Stimulated activated CD8-positive, alpha-beta memory T cell treated with anti-CD3 and anti-CD28 coated beads, Interleukin-4, amount 100 ng/mL, for 4 hours (primary cell): ENCODE measurements at places on chromosomes 16 and 17.
A peak's percentile ranks its signal among the peaks of the same experiment; 100 is the strongest.

DNA sequence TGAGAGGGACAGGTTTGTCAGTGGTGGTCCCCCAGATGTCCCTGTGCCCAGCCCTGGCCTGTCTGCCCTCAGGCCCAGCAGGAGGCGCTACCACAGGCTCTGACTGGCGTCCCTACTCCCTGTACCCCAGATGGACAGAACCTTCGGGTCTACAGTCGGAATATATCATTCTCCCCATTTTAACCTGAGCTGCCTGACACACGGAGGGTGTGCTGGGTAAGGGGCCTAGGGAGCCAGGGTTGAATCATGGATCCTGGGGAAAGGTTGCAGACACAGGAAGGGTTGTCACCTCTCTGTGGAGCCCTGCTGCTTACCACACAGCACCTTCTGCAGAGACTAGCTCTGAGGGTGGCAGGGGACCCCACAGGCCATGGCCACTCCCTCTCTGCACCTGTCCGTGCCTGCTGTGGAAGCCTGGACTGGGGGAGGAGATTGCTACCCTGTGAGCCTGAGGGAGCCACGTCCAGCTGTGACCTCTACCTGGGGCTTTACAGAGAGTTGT lies 162.2 kb upstream of the ZNF267 start:
- DNase-seq: no peak

DNA sequence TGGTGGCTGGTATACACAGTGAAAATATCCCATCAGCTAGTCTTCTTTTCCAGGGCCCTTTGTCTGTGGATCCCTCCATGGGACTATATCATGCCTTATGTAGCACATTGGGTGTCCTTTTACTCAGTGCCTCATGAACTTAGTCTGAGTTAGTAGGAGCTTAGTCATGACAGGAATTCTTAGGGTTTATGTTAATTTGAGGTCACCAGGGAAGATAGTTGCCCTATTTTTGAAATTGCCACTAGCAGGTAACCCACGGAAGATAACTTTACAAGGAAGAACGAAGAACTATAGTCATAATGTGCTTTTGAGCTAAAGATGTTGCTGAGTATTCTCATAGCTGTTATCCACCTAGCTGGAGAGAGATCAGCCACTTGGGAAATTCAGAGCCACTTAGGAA lies 14.8 kb upstream of the PLK1 start:
- no peak for DNase-seq

GRCh38 chr16:72974142-72974769 lies 73.7 kb downstream of the ZFHX3 start:
- no peak for DNase-seq

DNA sequence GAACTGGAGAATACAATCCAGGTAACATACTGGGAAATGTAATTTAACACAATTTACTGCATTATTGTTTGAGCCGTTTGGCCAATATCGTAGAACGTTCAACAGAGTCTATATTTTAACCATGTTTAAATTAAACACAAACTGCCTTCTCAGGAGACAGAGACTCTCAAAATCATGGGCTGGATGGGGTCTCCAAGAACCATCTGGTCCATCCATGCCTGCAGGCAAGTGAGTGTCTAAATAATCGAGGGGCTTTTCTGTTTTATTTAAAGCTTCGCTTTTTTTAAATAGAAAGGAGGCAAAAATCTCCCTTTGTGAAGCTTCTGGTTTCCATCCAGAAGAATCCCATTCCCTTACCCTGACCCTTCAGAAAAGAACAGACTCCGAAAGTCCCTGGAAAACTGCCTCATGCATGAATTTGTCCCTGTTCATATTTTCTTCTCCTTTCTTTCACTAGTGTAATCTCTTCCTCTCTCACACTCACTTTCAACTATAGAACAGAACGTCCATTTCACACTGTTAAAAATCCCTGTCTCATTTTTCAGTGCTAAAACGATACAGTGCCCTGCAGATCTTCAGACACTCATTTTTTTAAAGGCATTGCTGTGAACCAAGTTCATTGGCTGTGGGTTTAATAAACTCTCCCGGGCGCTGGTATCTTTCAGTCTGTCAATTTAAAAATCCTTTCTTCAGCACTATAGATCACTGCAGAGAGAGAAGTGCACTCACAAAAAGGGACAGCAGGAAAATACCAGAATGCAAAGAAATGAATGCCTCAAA lies 111.4 kb upstream of the TOM1L1 start:
- DNase-seq: no peak

DNA sequence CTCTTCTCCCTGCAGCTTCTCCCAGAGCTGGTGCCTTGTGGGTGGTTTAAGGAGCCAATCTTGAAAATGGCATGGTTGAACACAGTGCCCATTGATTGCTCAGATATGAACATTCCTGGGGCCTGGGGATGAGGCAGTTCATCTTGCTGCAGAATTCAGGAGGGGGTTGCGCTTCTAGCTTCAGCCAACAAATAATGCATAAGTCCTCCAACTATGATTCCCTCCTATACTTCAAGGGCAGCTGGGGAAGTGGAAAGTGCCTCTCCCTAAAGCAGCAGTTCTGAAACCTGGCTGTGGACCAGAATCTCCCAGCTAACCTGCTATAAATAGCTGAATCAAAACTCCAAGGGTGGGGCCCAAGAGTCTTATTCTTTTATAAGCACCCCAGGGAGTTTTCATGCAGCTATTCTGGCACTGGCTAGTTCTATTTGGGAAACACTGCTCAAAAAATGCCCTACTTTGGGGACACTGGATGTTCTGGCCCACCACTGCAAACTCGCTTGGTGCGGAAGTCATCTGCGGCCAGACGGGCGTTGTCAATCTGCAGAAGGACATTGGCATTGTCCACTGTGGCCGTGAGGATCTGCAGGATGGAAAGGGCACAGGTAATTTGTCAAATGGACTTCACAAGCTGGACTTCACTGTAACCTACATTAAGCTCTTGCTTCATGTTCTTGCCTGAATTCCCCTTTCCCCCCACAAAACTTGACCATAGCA lies 130.3 kb downstream of the CCDC144A start:
- DNase-seq: no peak

DNA sequence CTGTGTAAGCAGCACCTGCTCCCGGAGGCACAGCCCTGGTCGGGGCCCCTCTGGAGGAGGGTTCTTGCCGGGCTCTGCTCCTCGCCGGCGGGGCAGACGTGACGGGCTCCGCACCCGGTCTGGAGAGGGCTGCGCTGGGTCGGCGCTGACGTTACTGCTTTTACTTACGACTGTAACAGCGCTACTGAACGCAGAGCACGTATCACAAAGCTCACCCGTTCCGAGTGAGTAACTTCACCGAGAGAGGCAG lies 1.3 kb upstream of the RAB40C start:
- DNase-seq: peak; percentile 37

DNA sequence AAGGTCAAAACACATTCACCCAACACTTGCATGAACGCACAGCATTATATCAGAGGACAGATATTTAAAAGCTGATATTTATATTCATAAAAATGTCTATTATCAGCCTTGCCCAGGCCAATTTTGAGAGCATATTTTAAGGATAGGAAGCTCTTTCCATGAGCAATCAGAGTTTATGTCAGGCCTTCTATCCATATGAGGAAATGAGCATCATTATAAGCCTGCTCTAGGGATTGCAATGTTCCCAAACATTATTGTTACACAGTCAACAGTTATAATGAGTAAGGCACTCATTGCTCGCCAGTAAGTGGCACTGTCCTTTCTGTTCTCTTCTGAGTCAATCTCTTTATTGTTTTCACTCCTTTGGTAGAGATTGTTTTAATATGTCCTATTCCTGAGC lies 37.7 kb upstream of the DYNLRB2 start:
- no peak for DNase-seq

DNA sequence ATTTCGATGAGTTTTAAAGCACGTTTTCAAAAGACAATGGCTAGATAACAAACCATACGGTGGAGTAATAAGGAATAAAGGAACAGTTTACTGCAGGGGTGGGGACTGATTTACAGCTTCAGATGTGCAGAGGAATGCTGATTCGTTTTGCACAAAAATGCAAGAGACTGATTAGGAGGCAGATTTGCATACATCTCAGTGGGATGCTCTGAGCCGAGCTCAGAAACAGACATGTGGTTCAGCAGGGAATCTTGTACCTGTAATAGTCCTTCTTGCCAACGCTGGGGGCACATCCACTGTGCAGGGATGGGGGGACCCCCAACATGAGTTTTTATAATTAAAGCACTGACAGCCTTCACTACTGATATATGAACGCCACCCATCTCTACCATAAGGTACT lies 308.0 kb downstream of the GRIN2A start:
- no peak for DNase-seq

DNA sequence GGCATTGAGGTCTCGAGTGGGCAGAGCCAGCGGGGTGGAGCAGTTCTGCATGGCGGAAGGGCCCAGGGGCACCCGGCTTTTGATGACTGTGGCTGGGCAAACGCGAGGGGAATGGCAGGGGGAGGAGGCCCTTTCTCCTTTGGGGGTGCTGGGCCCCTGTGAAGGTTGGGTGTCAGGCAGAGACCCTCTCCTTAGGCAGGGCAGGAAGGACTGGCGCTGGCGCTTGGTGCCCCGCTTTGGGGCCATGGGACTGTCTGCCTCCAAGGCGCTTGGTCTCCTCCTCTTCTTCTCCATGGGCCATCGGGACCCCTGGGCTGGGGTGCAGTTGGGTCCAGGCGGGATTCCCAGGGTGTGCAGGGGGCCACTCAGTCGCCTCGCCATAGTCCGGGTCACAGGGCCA lies 12.8 kb upstream of the GFAP start:
- DNase-seq: no peak

- no peak for DNase-seq
Measured at GRCh38 chr17:69870091-69870530, 204.9 kb upstream of the KCNJ16 start.

DNA sequence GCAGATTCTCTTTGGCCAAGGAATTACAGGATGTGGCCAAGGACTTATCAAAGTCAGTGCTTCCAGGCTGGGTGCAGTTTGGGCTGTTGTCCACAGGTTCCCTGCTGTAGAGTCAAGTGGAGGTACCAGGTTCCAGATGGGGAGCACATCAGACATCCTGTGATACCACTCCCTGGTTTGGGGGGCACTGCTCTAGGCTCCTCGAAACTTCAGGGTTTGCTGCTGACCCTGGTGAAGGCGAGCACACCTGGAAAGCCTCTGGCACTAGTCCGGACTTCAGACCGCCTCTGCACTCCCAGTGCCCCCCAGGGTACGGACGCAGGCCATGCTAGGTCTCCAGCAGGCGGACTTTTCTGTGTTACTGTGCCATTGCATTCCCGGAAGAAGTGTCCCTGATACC lies 10.7 kb downstream of the SLC47A1 start:
- no peak for DNase-seq

GRCh38 chr17:17077861-17078732 lies 35.8 kb downstream of the MPRIP start:
- DNase-seq: no peak

- peak; percentile 82 for DNase-seq
Measured at GRCh38 chr17:7237761-7238419, 1.4 kb downstream of the PHF23 start.

DNA sequence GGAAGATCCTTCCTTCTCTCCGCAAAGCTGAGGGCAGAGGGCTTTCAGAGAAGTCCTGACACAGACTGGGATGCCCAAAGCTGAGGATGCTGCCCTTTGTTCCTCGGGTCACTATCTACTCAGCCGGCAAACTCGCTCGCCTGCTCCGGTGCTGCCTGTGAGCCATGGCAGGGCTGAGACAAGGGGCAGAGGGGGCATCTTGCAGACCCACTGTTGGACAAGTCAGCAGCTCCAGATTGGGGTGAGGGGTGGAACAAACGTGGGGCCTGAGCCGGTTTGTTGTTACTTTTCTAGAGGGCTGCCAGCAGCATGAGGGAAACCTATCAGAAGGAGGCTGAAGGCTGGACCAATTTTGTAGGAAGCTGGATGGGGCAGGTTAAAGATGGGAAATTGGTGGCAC lies 47.1 kb upstream of the PIK3R6 start:
- no peak for DNase-seq

DNA sequence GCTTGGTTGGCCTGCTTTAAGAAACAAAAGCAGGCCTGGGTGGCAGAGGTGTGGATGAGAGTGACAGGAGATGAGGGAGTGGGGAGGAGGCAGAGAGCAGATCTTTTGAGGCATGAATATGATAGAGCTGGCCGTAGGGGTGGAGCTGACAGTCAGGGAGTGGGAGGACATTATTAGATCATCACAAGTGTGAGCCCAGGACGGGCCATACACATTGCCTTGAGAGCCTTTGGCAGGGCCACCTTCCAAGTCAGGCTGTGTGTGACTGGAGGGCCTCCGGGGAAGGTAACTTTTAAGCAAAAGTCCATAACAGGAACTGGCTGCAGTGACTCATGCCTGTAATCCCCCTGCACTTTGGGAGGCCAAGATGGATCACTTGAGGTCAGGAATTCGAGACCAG lies 26.3 kb downstream of the GINS3 start:
- no peak for DNase-seq

- DNase-seq: no peak
Measured at GRCh38 chr16:47774661-47775060, 313.5 kb downstream of the PHKB start.

- no peak for DNase-seq
Measured at GRCh38 chr17:79747508-79748294, 17.0 kb downstream of the ENPP7 start.

DNA sequence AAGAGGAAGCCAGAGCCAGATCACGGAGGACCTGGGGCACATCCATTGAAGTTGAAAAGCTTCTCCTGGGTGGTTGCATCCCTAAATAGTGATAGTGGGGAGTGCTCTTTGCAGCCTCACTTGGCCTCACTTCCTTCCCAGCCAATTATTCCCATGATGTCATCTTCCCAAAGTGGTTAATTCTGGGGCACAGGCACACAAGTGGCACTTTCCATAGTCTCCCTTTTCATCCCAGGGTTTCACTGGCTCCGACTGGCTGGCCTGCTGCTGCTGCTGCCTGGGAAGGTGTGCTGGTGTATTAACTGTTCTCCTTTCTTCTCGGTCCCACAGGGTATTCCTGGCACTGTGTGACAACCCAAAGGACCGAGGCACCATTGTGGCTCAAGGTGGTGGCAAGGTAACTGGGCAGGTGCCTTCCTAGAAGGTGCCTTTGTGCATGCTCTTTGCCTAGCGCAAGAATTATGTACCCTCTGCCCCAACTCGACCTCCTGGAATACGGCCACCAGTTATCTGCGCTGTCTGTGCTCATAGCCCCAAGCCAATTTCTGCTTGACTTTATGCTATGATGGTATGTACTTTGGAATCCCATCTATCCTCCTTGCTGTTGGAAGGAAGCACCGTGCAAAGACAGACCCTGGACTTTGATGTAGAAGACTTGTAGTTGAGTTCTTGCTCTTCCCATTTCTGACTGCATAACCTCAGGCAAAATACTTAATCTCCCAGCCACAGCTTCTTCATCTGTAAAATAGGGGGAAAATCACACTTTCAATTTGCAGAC lies 18.4 kb downstream of the SLC35G3 start:
- DNase-seq: no peak

GRCh38 chr17:65027305-65027704 lies 29.2 kb downstream of the GNA13 start:
- DNase-seq: peak; percentile 21

GRCh38 chr17:19332371-19333131 lies 30.0 kb downstream of the B9D1 start:
- DNase-seq: no peak
